Posterior vena cava (tissue), 2 donors: ENCODE measurements at places on chromosomes 12 and 14.

GRCh38 chr12:120971299-120972180 lies 6.8 kb upstream of the HNF1A start:
- no peak for DNase-seq

DNA sequence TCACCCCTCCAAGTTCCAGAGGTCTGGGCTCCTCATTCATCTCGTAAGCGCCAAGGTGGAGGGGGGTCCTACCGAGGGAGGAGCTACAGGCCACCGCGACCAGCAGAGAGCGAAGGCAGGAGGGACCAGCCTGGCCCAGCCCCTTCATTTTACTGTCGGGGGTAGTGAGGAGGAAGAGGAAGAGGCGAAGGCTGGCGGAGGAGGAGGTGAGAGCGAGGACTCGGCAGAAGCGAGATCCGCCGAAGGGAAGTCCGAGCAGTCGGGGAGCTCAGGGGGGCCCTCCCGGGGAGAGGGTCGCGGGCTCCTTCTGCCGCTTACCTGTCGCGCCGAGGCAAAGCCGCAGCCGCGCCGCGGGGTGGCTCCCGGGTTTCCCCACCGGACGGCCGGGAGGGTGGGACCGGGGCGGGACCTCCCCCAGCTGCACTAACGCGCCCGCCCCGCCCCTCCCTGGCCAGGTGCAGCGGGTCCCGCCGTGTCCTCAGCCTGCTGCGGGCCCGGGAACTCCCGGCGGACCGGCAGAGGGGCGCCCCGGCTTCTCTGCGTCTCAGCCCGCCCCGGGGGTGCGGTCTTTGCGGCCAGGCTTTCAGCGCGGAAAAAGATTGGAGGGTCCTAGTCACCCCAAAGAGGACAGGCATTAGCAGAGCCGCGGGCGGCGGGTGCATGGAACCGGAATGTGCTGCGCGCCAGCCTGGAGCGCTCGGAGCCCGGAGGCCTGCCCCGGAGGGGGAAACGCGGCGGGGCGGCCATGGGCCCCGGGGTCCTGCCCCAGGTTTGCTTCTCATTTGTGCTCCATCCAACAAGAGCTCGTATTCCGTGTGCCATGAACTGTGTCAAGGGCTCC lies at the start of gene GALNT6:
TSS of gene GALNT6 (minus strand) at position 124 of the 841 bp plus-strand sequence. CDS start 11,625 bp downstream, outside the sequence.
- DNase-seq, result peak; percentile 82

DNA sequence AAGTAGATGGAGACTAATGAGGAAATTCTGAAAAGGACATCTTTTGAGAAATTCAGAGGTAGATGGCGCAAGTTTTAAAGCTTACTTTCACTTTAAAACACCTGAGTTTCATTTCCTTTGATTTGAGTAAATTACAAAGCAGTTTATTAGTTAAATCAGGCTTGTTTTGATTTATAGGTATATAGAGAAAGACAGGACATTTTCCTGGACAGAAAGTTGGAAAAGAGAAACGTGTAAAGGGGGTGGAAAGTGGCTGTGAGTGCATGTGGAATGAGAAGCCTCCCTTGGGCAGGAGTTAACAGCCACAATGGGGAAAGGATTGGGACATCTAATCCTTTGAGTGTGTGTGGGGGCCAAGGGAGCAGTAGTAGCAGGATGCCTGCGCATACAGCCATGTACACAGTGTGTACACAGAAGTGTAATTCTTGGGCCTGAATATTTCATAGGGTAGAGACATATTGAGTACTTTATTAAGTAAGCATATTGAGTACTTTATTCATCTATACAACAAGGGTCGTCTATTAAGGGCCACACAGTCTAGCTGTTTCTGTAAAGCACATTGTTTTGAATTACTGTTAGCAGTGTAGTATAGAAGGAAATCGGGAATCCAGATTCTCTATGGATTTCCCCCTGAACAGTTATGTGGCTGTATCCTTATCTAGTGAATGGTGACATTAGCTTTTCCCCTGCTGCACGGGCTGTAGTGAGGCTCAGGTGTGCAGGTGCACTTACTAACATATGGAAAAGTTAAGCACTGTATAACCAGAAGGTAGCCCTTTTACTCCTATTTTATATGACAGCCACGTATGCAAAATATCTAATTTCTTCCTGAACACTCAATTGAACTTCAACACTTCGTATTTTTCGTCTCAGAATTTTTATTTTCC lies 19.1 kb downstream of the MARK3 start:
- no peak for DNase-seq

DNA sequence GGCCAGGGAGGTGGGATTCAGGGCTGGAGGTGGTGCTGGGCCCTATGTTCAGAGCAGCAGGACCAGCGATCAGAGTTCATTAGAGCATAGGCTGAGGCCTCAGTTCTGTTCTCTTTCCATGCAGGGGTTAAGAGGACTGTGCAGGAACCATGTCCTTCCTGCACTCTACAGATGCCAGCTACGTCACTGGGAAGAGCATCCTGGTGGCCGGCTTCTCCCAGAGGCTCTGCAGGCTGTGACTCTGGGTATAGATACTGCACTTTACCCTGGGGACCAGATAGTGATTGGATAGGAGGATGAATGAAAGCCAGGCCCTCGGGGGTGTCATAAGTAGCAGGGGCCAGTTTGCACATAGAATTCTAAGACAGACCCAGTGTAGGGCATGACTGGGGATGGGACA lies 92.6 kb downstream of the DHRS2 start:
- no peak for DNase-seq

DNA sequence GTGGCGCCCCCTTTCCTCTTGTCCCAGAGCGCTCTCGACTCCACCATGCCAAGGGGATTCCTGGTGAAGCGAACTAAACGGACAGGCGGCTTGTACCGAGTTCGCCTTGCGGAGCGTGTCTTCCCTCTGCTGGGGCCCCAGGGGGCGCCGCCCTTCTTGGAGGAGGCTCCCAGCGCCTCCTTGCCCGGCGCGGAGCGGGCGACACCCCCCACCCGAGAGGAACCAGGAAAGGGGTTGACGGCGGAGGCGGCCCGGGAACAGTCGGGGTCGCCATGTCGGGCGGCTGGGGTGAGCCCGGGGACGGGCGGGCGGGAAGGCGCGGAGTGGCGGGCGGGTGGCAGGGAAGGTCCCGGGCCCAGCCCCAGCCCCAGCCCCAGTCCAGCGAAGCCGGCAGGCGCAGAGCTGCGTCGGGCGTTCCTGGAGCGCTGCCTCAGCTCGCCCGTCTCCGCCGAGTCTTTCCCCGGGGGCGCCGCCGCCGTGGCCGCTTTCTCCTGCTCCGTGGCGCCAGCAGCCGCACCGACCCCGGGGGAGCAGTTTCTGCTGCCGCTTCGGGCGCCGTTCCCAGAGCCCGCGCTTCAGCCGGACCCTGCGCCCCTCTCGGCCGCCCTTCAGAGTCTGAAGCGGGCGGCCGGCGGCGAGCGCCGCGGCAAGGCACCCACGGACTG lies 376 bp downstream of the INSM2 start:
- peak; percentile 78 for DNase-seq

GRCh38 chr12:7793211-7793610 lies 4.0 kb downstream of the NANOG start:
- no peak for DNase-seq

DNA sequence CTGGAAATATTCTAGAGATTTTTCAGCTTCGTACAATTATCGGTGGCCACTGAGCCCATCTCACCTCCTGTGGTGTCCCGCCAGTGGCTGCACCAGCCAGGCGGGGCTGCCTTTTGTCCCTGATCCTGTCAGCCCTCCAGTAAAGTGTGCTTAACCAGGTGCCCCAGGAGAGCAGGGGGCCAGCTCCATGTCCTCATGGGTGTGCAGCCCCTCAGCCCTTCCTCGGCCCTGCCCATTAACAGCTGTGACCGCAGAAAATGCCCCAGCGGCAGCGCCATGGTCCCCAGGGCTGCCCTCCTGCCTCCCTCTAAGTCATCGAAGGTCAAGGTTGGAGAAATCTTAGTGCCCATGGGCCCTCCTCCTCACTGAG lies 188.5 kb downstream of the ZFP36L1 start:
- DNase-seq, result no peak

GRCh38 chr14:67251573-67252226 lies 10.5 kb downstream of the PALS1 start:
- no peak for DNase-seq

GRCh38 chr14:49212721-49213120 lies 373.5 kb downstream of the RPS29 start:
- no peak for DNase-seq

DNA sequence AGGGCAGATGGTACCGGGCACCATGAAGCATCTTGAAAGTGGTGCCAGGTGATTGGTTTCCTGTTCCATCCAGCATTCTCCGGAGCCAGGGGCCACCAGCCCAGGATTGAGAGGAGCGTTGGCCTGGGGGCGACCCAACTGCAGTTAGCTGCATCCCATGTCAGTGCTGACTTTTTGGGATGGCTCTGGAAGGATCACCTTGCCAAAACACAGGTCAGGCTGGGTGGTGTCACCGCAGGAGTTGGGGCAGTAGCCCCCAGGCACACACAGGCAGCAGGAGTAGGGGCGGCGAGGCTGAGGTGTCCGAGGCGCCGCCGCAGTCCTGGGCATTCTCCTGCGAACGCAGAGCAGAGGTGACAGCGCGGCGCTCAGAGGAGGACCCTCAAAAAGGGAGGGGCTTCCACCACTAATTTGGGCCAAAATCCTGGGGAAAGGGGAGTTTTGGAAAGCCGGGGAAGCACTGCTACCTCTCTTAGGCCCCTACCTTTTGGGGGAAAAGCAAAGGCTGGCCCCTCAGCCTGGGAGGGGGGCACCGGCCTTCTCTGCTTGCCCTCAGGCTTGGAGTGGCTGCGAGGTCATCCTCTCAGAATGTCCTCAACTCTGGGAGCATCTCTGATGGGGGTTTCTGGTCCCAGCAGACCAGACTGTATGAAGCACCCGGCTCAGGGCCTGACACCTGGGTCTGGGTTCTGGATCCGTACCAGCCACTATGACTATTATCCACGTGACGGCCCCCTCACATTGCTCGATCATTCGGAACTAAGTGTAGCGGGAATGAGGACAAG lies 26.7 kb upstream of the LRTM2 start:
- DNase-seq, result no peak

- no peak for DNase-seq
Observed at GRCh38 chr12:39451977-39452376, 9.1 kb upstream of the KIF21A start.

- DNase-seq, result no peak
Observed at GRCh38 chr12:17108877-17109541, 503.0 kb upstream of the LMO3 start.

DNA sequence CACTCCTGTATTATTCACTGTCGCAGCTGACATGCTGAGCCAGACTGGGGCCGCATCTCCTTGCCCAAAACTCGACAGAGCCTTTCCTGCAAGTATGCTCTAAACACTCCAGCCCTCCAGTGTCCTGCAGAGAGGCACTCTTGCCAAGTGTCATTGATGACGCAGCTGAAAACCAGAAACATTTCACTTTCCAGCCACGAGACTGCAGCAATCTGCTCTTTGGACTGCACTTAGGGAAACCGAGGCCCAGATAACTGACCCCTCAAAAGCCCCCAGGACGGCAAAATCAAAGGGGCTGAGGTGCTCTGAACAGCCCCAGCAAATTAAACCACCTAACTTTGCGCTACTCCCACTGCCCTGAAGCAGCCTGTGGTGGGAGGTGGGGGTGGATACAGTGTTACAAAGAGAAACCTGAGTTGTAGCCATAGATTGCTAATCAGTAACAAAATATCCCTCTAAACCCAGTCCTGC lies 2.6 kb downstream of the CCDC85C start:
- no peak for DNase-seq

- DNase-seq, result peak; percentile 1
Observed at GRCh38 chr14:101056446-101056845, 152.9 kb upstream of the RTL1 start.

GRCh38 chr12:4819654-4820053 lies 90.1 kb upstream of the KCNA1 start:
- no peak for DNase-seq

DNA sequence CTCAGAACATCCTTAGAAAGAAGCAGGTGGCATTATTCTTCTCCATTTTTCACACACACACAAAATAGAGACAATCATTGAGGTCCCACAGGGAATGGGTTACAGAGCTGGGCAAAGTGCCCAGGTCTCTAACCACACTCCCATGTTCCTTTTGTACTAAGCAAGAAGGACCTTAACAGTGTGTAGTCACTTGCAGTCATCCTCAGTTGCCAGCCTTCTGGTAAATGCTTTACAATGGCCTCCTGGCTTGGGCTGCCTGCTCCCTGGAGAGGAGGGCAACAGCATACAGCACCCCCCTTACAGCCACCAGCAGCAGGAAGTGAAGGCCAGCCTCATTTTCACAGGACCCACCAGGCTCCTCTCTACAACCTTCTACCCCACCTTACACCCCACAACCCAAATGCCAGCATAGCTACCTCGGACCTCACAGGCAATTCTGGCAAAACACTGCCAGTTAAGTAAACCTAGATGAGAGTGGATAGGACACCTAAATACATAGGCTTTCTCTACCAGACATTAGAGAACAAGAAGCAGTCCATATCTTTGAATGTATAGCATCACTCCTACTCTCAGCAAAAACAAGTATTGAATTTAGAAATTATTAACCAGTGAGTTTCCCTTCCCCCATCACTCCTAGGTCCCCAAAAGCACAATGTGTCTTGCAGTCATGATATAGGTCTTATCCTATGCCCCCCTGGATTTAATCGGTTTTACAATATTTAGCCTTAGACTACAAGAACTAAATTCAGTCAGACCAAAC lies 88.1 kb downstream of the PPP2R5E start:
- DNase-seq, result no peak

- DNase-seq, result no peak
Observed at GRCh38 chr12:120470150-120470784, 719 bp upstream of the SRSF9 start.
